ENCODE measurements at places on chromosomes 2 and 18. TPM values are rescaled to one million over a fixed set of nuclear protein-coding genes. Genes with fewer than 3 reads are reported as not detected.

RNU2-63P gene
- not detected for polyA plus RNA-seq

GPR148 gene
- polyA plus RNA-seq = not detected

RIT2 gene
- not detected for polyA plus RNA-seq

VWC2L gene
- not detected for polyA plus RNA-seq

DSG4 gene
- not detected for polyA plus RNA-seq

ANKRD30B gene
- not detected for polyA plus RNA-seq

KDSR gene
- 103 TPM for polyA plus RNA-seq

ASAP2 gene
- polyA plus RNA-seq = not detected

CFAP221 gene
- polyA plus RNA-seq = not detected

DNAJC10 gene
- polyA plus RNA-seq = 53.2 TPM

MTCL1 gene
- polyA plus RNA-seq = not detected

MEIS1 gene
- polyA plus RNA-seq = not detected

CCDC178 gene
- not detected for polyA plus RNA-seq

CCDC148 gene
- not detected for polyA plus RNA-seq

CHPF gene
- 8.7 TPM for polyA plus RNA-seq

PROKR1 gene
- not detected for polyA plus RNA-seq

GREB1L gene
- polyA plus RNA-seq = 0.13 TPM
